ENCODE measurements at places on chromosomes 16 and 17. TPM values are rescaled to one million over a fixed set of nuclear protein-coding genes. Genes with fewer than 3 reads are reported as not detected.

DNA sequence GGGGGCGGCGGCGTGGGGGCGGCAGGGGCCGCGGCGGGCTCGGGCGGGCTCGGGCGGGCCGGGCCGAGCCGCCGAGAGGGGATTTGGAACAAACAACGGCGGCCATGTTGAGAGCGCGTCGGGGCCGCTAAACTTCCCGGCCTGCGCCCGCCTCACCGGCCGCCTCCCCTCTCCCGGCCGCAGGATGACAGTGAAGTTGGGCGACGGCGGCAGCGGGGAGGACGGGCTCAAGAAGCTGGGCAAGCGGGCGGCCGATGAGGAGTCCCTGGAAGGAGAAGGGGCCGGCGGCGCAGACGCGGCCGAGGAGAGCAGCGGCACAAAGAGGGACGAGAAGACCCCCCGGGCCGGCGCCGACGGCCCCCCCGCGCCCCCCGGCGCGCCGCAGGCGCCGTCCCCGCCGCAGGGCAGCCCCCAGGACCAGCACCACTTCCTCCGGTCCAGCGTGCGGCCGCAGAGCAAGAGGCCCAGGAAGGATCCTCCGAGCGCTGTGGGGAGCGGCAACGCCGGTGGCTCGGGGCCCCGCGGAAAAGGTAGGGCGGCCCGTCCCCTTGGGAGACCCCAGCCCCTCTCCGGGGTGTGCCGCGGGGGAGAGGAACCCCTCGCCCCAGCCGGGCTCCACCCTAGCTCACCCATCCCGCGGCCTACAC, 2.4 kb downstream of the CRAMP1 start:
- peaks cover 26% of the 10 kb centered on the region for H3K36me3 ChIP-seq
- peak overlapping the region; percentile 92 for H3K4me3 ChIP-seq
- H3K27me3 ChIP-seq = no peaks in the 10 kb centered on the region
- peaks cover 60% of the 10 kb centered on the region for H3K4me1 ChIP-seq
- no peak for DNase-seq

- H3K4me1 ChIP-seq = peaks cover 9% of the 10 kb centered on the region
- no peak for DNase-seq
- H3K27me3 ChIP-seq = no peaks in the 10 kb centered on the region
- no peak overlapping the region for H3K4me3 ChIP-seq
- no peak overlapping the region for H3K27ac ChIP-seq
Observed at GRCh38 chr17:82989881-82990280, 89.5 kb upstream of the METRNL start.

GRCh38 chr16:17718495-17718894, 247.7 kb upstream of the XYLT1 start:
- H3K27me3 ChIP-seq = no peaks in the 10 kb centered on the region
- no peak overlapping the region for H3K27ac ChIP-seq
- no peaks in the 10 kb centered on the region for H3K4me1 ChIP-seq
- no peak overlapping the region for H3K4me3 ChIP-seq
- DNase-seq = no peak
- no peaks in the 10 kb centered on the region for H3K36me3 ChIP-seq

DNA sequence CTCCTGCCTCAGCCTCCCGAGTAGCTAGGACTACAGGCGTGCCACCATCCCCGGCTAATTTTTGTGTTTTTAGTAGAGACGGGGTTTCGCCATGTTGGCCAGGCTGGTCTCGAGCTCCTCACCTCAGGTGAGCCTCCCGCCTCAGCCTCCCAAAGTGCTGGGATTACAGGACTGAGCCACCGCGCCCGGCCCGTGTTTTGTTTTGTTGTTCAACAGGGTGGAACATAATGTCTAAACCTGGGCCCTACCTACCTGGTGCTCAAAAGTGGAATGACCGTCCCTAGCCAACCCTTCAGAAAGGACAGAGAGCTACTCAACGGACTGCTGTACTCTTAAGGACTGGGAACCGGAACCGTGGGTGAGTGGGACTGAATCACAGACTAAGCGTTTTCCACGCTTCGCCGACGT, 772 bp upstream of the KIF22 start:
- no peaks in the 10 kb centered on the region for H3K36me3 ChIP-seq
- no peak for DNase-seq
- H3K4me1 ChIP-seq = peaks cover 24% of the 10 kb centered on the region
- peak overlapping the region; percentile 83 for H3K4me3 ChIP-seq

GRCh38 chr16:87678618-87679017, 76.3 kb downstream of the JPH3 start:
- peaks cover 15% of the 10 kb centered on the region for H3K27me3 ChIP-seq
- no peaks in the 10 kb centered on the region for H3K4me1 ChIP-seq
- no peak for DNase-seq
- no peak overlapping the region for H3K27ac ChIP-seq

DNA sequence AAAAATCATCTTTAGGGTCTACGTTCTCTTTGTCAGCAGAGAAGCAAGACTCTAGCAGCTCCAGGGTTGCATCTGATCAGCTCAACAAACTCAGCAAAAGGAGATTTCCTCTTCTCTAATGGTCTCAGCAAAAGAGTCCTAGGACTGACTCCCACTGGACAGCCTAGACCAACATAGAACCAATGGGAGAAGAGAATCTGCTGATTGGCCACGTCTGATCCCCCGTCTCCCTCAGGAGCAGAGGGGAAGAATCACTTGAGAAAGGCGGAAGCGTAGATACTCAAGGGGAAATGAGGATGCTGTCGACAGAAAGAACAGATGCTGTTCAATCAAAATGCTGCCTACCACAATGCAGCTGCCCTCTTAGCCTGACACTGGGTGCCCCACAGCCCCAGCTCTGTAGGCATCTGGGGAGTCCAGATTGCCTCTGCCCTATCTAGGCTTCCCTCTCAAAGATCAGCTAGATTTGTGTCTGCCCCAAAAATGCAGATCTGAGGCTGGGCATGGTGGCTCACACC, 31.5 kb upstream of the EMP2 start:
- no peak overlapping the region for H3K4me3 ChIP-seq
- no peaks in the 10 kb centered on the region for H3K36me3 ChIP-seq
- H3K4me1 ChIP-seq = peaks cover 24% of the 10 kb centered on the region
- H3K27me3 ChIP-seq = no peaks in the 10 kb centered on the region
- no peak for DNase-seq

DNA sequence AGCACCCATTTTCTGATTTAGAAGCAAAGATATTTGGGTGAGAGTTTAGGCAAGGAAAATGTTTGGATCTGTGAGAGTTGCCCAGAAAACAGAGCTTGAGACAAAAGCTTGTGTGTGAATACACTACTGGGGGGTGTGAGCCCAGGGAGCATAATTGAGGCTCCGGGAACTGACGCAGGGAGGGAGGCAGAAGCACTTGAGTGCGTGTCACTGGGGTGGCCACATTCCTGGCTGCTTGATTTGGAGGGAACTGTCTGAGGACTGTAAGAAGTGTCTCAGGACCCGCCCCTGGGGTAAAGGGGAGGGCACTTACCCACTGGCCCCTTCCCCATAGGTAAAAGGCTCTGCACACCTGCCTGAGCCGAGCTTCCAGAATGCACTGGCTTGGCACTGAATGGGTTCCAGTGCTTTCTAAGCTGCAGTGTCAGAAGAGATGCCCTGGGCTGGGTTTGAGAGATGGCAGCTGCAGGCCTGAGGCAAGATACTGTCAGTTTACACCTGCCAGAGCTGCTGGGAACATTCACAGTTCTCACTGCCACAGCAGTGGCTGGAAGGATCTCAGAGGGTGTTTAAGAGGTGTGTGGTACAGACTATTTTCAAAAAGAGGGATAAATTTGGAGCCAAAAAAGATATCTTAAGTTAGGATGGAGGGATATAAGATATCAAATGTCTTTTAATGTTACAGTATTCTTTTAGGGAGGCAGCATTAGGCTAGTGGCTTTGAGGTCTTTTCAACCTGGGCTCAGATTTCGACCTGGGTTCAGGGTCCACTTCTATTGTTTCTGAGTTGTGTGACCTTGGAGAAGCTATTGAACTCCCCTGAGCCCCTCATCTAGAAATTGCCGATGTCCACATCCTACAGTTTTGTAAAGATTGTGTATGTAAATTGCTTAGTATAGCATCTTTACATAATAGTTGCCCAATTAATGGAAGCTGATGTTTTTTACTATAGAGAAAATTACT, 6.9 kb upstream of the TEX2 start:
- H3K27me3 ChIP-seq = no peaks in the 10 kb centered on the region
- no peaks in the 10 kb centered on the region for H3K4me1 ChIP-seq
- DNase-seq = no peak
- no peak overlapping the region for H3K27ac ChIP-seq

DNA sequence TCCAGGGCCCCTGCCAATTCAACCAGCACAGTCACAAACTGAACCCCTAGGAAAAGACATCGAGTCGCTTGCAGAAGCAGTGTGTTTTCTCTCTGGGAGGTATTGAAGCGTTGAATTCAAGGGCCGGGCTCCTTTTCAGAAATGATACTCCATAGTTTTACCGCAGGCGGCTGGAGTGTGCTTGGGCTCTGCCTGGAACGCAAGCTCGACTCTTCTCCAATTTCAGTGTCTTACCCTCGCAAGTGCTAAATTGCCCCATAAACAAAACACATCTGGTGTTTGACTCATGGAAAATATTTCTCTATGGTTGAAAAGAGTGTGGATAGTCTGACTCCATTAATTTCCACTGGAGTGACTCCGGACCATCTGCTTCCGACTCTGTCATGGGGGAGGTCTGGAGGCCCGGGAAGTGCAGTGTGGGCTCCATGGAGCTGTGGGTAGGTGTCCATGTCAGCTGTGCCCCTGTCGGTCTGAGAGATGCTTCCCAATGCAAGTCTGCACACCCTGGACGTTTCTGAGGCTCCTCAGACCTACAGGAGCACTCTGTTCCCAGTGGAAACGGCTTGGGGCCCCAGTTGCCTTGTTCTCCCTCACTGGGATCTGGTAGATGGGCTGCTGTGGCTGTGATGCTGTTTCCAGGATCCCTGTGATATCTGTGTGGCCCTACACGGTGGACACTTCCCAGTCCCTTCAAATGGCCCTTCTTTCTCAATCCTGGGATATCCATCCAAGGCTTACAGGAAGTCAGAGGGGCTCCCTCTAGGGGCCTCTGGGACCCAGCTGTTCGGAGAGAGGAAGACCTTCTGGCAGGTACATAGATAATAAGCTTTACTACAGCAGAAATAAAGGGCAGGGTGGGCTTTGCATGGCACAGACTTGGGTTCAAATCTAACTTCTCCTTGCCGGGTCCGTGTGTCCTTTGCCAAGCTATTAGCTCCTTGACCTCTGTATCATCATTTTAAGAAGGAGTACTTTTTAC, 119.8 kb upstream of the CDH13 start:
- H3K4me3 ChIP-seq = no peak overlapping the region
- no peaks in the 10 kb centered on the region for H3K4me1 ChIP-seq
- peaks cover 6% of the 10 kb centered on the region for H3K27me3 ChIP-seq
- no peak for DNase-seq
- no peak overlapping the region for H3K27ac ChIP-seq

DNA sequence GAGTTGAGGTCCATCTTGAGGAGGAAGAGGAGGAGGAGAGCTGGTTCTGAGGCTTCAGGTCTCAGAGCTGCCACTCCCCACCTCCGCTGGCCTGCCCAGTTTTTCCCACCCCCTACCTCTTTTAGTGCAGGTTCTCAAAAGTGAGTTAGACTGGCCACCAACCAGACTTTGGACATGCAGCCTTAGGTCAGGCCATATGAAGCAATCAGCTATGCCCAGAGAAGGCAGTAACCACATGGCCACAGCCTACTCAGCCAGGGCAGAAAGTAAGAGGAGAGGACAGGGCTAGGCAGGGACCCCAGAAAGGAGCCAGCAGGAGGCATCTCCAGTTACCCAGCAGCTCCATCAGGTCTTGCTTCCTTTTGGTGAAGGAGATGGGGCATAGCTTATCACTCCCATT, 9.0 kb downstream of the MYO15A start:
- no peaks in the 10 kb centered on the region for H3K4me1 ChIP-seq
- no peaks in the 10 kb centered on the region for H3K36me3 ChIP-seq
- no peaks in the 10 kb centered on the region for H3K27me3 ChIP-seq
- H3K27ac ChIP-seq = no peak overlapping the region

DNA sequence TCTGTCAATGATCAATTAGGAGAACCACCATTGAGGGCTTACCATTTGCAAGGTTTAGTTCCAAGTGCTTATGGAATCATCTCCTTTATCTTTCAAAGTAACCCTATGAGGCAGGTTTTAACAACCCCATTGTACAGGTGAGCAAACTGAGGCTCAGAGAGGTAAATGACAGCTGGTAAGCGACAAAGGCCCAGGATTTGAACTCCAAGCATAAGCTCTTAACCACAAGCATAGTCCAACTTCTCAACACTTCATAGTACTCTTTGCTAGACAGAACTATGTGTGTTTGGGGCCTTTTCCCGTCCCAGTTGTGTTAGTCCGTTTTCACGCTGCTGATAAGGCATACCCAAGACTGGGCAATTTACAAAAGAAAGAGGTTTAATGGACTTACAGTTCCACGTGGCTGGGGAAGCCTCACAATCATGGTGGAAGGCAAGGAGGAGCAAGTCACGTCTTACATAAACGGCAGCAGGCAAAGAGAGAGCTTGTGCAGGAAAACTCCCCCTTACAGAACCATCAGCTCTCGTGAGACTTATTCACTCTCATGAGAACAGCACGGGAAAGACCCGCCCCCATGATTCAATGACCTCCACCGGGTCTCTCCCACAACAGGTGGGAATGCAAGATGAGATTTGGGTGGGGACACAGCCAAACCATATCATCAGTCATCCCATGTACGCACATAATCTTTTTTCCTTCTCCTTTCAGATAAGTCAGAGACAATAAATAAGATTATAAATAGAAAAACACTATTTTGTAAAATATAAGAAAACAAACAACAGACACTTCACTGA, 6.4 kb downstream of the RPH3AL start:
- H3K27ac ChIP-seq = no peak overlapping the region
- H3K4me1 ChIP-seq = peaks cover 40% of the 10 kb centered on the region
- no peak overlapping the region for H3K4me3 ChIP-seq
- H3K36me3 ChIP-seq = no peaks in the 10 kb centered on the region
- H3K27me3 ChIP-seq = no peaks in the 10 kb centered on the region

DNA sequence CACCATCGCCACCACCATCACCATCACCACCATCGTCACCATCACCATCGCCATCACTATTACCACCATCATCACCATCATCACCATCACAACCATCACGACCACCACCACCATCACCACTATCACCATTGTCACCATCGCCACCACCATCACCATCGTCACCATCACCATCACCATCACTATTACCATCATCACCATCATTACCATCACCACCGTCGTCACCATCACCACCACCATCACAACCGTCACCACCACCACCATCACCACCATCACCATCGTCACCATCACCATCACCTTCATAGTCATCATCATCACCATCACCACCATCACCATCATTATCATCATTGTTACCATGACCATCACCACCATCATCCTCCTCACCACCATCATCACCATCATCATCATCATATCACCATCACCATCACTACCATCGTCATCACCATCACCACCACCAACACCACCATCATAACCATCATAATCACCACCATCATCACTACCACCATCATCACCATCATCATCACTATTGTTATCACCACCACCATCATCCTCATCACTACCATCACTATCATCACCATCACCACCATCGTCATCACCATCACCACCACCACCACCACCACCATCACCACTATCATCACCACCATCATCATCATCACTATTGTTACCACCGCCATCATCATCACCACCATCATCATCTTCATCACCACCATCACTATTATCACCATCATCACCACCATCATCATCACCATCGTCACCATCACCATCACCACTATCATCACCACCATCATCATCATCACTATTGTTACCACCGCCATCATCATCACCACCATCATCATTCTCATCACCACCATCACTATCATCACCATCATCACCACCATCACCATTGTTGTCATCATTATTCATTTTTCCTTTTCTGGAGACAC, 51.5 kb upstream of the ZNF469 start:
- no peak overlapping the region for H3K27ac ChIP-seq
- H3K36me3 ChIP-seq = no peaks in the 10 kb centered on the region
- H3K4me1 ChIP-seq = no peaks in the 10 kb centered on the region

The DPEP1 gene
- 0.59 TPM for total RNA-seq

The AATK gene
- 64.0 TPM for total RNA-seq

The TPSAB1 gene
- total RNA-seq = 103 TPM

The MEFV gene
- 13.5 TPM for total RNA-seq

Measured in lower lobe of right lung (tissue), 2 donors.